ENCODE measurements at places on chromosomes 4 and X. TPM values are rescaled to one million over a fixed set of nuclear protein-coding genes. Genes with fewer than 3 reads are reported as not detected.

POLN gene
- total RNA-seq: 4.3 TPM

KLHL8 gene
- total RNA-seq: 15.7 TPM

RHOXF2 gene
- not detected for total RNA-seq

CT83 gene
- total RNA-seq: not detected

LRAT gene
- total RNA-seq: 4.5 TPM

TMPRSS11A gene
- not detected for total RNA-seq

SLC26A1 gene
- 0.44 TPM for total RNA-seq

SLITRK4 gene
- 2.0 TPM for total RNA-seq

MAP9 gene
- 8.5 TPM for total RNA-seq

NXF2 gene
- total RNA-seq: not detected

TIGD2 gene
- 6.6 TPM for total RNA-seq

GLUD2 gene
- 2.8 TPM for total RNA-seq

AMOT gene
- 14.1 TPM for total RNA-seq

LRP2BP gene
- total RNA-seq: 1.6 TPM

QDPR gene
- 27.4 TPM for total RNA-seq

KCNIP4 gene
- total RNA-seq: not detected

SSX3 gene
- total RNA-seq: not detected
